ENCODE measurements at places on chromosomes 2 and 18. TPM values are rescaled to one million over a fixed set of nuclear protein-coding genes. Genes with fewer than 3 reads are reported as not detected.
A peak's percentile ranks its signal among the peaks of the same experiment; 100 is the strongest.

The FBLN7 gene
- 8.3 TPM for total RNA-seq

The FABP1 gene
- total RNA-seq: not detected

The DES gene
- total RNA-seq: not detected

The GMCL1 gene
- total RNA-seq: 24.9 TPM

The PXDN gene
- 0.20 TPM for total RNA-seq

The ICA1L gene
- total RNA-seq: 6.6 TPM

The RUFY4 gene
- 2.1 TPM for total RNA-seq

The STK25 gene
- total RNA-seq: 133 TPM

The ALLC gene
- total RNA-seq: not detected

The NDUFS1 gene
- 58.9 TPM for total RNA-seq

The CRIM1 gene
- 2.3 TPM for total RNA-seq

The RGPD4 gene
- total RNA-seq: not detected

The MRPL30 gene
- total RNA-seq: 23.9 TPM

The SERPINB11 gene
- not detected for total RNA-seq

The FSIP2 gene
- total RNA-seq: 0.17 TPM

The UNC80 gene
- total RNA-seq: not detected

DNA sequence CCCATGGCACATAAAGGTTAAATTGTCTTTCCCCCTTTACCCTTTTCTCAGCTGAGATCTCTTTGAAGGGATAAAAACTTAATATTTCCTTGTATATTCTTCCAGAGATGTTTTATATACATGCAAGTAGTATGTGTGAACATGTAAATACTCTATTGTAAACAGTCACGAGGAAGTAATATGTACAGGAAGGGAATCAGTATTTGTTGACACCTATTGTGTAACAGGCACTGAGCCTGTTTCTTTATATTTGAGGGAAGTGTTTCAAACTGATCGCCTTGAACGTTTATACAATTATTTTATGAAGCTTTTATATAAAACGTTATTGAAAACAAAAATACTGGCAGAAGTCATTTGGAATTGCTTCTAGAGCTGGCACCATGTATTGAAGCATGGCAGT lies 13.2 kb downstream of the RALBP1 start:
- DNase-seq: no peak

DNA sequence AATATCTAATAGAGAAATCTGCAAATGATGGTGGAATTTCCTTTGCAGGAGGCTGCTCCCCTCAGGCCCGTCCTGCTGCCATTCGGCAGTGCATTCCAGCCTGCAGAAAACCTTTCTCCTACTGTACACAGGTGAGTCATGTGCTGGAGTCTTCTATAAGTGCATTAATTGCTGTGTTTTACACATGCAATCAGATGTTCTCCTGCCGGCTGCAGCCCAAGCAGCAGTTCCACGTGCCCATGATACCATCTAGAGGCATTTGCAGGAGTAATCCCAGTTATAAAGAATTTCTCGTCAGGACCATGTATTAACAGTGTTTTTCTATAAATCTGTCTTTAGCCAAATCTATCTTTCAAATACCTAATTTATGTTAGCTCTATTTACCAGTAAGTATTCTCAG lies 304.7 kb upstream of the HNMT start:
- DNase-seq: no peak

- DNase-seq: no peak
These were observed at the start of gene MFSD2B for GRCh38 chr2:24009680-24010476. Gene MFSD2B (plus strand): TSS chr2:24010085. CDS start chr2:24010097, 12 bp downstream.

DNA sequence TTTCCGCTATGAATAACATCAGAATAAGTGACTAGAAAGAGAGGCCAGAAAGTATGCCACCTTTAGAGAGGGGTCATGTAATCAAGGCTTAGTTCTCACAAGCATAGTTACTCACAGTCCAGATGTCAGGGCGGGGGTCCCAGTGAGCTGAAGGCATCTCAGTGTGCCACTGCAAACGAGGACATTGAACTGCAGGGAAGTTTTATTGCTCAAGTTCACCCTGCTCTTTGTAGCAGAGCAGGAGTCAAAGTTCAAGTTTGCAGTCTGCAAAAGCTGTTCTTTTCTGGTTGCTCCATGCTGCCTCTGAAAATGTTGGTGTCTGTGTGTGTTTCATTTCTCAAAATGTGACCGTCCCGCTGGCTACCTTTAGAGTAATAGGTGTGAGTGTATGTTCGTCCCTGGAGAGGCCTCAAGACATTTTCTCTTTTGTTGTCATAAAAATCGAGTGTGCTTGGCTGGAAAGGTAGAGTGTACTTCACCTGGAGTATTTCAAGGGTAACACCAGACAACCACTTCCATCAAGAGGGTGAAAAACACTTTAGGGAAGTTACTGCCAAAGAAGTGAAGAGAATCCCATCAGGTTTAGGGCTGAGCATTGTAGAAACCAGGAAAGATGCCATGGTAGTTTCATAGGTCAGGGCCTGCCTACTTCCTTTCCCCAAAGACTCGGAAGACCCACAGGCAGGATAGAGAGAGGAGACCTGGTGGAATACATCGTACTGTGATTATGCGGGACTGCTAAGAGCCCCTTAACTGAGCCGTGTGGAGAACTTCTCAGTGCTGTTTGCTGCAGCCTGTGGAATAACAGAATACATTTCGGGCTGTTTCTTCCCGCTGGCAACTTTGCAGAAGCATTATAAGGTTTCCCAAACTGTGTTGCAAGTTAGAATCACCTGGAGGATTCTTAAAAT lies 89.9 kb downstream of the LYPD6 start:
- DNase-seq: no peak

GRCh38 chr2:226977775-226978190 lies 141.9 kb downstream of the RHBDD1 start:
- DNase-seq: no peak

- no peak for DNase-seq
These were observed 152.7 kb downstream of the MYCN start for GRCh38 chr2:16092861-16093638.

- DNase-seq: no peak
These were observed 36.1 kb downstream of the TET3 start for GRCh38 chr2:74020702-74021406.

DNA sequence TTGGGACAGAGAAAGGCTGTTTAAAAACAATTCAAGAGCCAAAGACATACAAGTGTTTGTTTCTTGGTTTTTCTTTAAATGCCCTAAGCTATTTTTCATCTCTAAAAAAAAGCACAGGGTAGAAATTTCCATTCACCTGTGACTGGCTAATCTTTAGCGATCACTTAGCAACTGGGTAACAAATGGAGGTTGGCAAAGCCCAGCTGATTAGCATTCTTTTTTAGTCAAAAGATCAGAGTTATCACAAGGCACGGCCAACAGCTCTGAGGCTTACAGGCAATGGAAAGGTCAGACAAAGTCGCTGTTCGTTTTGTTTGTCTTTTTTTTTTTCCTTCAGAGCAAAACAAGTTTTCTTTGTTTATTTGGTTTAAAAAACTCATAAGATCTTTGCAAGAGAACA lies 29.0 kb upstream of the TTR start:
- no peak for DNase-seq

- no peak for DNase-seq
These were observed 28.2 kb downstream of the TTC27 start for GRCh38 chr2:32656069-32656468.

DNA sequence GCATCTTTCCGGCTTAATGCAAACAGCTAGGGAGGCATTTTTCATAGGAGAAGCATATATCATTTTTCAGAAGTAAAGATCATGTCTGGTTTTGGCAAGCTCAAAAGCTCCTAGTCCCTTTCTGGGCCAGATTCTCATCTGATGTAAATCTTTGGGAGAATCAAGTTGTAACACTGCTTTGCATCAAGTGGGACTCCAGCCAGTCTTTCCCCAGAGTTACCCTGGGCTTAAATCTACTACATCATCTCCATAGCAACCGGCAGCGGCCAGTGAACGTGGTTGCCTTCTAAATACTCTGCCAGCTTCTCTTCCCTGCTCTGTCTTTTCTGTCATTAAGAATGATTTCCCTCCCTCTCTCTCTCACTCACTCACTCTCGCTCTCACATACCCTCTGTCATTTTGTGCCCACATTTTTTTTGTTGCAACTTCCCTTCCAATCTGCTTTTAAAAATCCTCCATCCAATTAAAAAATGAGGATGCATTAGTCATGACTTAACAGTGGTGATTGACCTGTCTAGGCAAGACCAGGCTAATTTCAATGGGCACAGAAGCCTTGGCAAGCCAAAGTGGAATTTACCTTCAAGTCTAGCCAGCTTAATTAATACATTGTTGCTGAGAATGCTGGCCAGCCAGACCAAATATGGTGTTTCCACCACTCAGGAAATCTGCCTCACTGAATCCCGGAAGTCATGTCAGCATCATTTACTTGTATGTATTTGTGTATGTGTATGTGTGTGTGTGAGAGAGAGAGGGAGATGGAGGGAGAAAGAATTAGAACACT lies 93.0 kb downstream of the NRP2 start:
- no peak for DNase-seq

DNA sequence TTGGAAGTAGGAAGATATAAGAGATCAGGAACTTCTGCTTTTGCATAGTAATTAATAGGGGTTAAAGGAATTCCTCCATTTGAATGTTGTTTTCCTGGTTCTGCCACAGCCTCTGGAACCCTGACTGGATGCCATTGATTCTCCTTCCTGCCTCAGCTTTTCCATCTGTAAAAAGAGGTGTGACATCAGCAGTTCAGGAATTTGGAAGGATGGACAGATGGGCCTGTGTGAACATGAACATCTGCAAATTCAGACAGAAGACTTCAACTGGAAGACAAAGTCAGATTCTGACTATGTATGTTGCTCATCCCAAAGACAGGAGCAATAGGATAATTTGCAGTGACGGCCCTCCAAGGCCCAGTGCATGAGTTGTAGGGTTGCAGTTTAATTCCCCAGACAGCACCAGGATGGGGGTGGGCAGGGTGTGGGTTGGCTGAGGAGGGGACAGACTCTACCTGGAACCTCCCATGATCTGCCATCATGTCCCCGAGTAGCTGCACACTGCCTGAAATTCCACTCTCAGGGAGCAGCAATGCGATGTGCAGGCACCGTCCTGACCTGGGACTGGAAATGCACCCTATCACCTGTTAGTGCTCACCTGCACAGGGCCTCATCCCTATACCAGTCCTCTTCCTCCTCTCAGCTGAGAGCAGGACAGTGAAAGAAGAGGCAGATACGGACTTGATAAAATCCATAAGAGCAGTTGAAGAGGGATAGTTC lies 98.9 kb upstream of the EPAS1 start:
- no peak for DNase-seq

DNA sequence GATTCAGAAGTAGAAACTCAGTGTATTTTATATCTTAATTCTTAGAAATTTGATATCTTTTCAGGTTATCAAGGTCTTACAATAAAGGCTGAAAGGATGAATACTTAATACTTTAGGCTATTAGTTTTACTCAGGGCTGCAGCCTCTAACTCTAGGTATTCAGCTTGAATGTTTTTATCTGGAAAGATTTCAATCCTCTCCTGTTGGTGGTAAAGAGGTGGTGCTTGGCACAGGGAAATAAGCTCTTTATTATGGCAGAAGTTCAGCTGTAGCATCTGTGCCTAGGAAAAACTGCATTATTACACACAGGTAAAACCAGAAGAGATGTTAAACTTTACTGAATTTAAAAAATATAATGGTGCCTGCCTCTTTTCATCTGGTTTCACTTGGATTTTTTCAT lies 11.1 kb downstream of the ACVR2A start:
- DNase-seq: no peak

GRCh38 chr2:65300761-65301711 lies 73.4 kb downstream of the ACTR2 start:
- DNase-seq: peak; percentile 83

DNA sequence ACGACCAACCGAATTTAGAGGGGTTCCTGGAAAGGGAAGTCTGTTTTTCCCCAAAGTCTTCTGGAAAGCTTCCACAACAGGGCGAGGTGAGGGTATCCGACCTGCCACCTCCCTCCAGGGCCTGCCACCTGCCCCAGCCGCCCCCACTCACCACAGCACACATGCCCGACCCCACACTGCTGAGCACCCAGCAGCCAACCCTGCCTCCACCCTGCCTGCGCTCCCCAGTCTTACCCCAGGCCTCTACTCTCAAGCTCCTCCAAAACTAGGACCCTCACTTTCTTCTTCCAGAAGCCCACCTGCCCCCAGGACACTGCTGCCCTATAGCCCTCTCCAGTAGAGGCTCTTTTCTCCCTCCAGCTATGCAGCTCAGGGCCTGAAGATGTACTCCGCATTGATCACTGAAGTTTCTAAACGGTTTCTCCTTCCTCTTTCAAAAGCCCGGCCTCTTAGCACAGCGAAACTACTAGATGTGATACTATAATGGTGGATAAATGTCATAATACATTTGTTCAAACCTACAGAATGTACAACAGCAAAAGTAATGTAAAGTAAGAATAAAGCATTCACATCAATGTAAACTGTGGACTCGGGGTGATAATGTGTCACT lies 128.8 kb upstream of the SLC1A4 start:
- DNase-seq: no peak

GRCh38 chr2:25996844-25997243 lies 14.5 kb upstream of the KIF3C start:
- no peak for DNase-seq

DNA sequence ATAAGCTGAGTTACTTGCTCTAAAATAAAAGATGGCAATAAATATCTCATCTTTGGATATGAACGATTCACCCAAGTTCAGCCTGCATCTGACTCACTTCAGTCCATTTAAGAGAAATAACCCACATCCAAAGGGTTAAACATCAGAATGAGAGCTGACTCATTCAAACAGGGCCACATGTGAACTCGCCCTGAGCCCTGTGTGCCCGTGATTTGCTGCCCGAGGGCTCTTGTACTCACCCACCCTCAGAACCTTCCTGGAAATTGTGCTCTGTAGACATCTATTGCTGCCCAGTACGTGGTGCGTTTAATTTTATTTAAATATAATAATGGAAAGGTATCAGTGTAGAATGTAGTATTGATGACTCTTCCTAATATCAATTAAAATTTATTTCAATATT lies 66.9 kb upstream of the RBM44 start:
- DNase-seq: no peak

DNA sequence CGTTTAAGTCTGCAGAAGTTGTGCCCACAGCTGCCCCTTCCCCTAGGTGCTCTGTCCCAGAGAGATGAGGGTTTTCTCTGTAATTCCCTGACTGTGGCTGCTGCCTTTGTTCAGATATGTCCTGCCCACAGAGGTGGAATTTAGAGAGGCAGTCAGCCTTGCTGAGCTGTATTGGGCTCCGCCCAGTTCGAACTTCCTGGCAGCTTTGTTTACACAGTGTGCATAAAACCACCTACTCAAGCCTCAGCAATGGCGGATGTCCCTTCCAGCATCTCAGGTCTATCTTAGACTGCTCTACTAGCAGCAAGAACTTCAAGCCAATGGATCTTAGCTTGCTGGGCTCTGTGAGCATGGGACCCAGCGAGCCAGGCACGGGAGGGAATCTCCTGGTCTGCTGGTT lies 48.1 kb downstream of the LHCGR start:
- peak; percentile 33 for DNase-seq

- DNase-seq: no peak
These were observed 34.3 kb downstream of the DARS1 start for GRCh38 chr2:135951041-135951583.

DNA sequence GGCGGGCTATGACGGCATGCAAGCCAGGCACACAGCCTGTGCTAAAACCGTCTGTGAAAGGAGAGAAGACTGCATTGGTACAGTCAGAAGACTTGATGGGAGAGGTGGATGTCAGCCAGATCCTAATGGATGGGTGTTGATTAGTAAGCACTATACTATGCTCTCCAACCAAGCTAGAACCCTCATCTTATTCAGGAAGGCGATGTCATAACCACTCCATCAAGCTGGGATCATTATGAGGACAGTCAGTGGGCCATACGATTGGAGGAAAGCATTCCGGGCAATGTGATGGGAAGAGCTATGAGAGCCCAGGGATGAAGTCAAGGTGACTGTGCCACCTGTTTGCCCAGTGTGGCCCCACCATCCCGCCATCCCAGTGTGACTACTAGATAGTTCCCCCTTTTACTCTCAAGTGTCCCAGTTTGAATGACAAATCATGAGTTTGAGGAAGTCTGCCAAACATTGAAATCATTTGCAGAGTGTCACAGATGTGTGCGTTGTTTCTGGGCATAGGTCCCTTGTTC lies 66.4 kb downstream of the MRPS9 start:
- no peak for DNase-seq

All from activated CD4-positive, alpha-beta T cell treated with anti-CD3 and anti-CD28 coated beads, Interleukin-2, amount 10 ng/mL, durations not matched to agents 7 days and 5 days (primary cell).